ENCODE measurements at places on chromosomes 5 and 9. TPM values are rescaled to one million over a fixed set of nuclear protein-coding genes. Genes with fewer than 3 reads are reported as not detected.

RCL1 gene
- total RNA-seq, result 17.9 TPM

CCL21 gene
- total RNA-seq, result not detected

ZSWIM6 gene
- 32.2 TPM for total RNA-seq

DNA sequence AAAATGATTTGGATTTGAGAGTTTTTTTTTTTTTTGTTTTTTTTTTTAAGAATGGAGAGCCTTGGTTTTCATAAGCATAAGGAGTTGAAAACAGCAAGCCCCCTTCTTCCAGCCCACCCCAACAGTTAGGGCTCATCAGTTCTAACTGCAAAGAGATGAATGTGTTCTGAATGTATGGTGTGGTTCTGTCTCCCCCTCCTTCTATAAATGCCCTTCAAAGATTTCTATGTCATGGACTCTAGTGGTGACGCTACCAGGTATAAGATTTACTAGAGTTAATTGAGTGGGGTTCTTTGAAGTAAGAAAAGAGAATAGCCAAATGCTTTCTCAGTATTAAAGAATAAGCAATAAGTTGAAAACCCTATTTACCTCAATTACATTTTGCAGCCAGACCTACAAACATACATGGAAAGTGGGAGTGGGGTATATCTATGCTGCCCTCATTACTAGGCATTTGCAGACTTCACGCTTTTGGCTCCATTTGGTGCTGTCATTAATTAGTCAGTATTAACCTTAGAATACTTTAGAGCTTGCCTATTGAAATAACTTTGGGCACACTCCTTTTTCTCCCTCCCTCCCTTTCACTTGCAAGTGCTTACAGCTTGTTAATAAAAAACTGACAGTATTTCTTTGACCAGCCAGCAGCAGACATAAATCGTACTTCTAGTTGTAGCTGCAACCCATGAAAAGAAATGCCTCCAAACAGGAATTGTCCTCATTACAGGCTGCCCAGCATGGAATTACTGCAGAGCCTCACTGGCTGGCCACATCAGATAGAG lies 667.2 kb upstream of the ZNF608 start:
- H3K36me3 ChIP-seq, result no peaks in the 10 kb centered on the region
- peak overlapping the region; percentile 3 for H3K4me3 ChIP-seq
- H3K27ac ChIP-seq, result peak overlapping the region; percentile 34

GRCh38 chr5:173321886-173322285 lies 6.3 kb downstream of the STC2 start:
- DNase-seq, result no peak
- no peaks in the 10 kb centered on the region for H3K27me3 ChIP-seq
- no peaks in the 10 kb centered on the region for H3K36me3 ChIP-seq
- H3K27ac ChIP-seq, result no peak overlapping the region
- no peak overlapping the region for H3K4me3 ChIP-seq
- peaks cover 29% of the 10 kb centered on the region for H3K4me1 ChIP-seq

DNA sequence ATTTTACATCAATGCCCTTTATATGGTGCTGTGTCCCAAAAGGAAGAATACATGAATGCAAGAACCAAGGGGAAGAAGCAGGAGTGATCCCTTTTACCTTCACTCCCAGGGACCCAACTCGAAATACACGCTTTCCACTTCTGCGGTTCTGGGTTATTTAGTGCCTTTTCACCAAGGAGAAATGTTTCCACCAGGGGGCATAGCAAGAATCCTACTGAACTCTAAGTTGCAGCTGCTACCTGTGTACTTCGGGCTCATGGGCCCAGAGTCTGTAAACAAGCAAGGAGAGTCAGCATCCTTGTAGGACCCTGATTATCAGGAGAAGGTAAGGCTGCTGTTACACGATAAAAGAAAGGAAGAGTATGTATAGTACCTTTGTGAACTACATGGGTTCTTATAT lies 45.7 kb downstream of the DPYSL3 start:
- no peaks in the 10 kb centered on the region for H3K36me3 ChIP-seq
- DNase-seq, result peak; percentile 60
- H3K27ac ChIP-seq, result no peak overlapping the region
- H3K4me3 ChIP-seq, result no peak overlapping the region
- no peaks in the 10 kb centered on the region for H3K27me3 ChIP-seq
- peaks cover 45% of the 10 kb centered on the region for H3K4me1 ChIP-seq

GRCh38 chr5:30894811-30895210 lies 298.7 kb upstream of the CDH6 start:
- no peak for DNase-seq
- peaks cover 4% of the 10 kb centered on the region for H3K4me1 ChIP-seq
- no peaks in the 10 kb centered on the region for H3K36me3 ChIP-seq

DNA sequence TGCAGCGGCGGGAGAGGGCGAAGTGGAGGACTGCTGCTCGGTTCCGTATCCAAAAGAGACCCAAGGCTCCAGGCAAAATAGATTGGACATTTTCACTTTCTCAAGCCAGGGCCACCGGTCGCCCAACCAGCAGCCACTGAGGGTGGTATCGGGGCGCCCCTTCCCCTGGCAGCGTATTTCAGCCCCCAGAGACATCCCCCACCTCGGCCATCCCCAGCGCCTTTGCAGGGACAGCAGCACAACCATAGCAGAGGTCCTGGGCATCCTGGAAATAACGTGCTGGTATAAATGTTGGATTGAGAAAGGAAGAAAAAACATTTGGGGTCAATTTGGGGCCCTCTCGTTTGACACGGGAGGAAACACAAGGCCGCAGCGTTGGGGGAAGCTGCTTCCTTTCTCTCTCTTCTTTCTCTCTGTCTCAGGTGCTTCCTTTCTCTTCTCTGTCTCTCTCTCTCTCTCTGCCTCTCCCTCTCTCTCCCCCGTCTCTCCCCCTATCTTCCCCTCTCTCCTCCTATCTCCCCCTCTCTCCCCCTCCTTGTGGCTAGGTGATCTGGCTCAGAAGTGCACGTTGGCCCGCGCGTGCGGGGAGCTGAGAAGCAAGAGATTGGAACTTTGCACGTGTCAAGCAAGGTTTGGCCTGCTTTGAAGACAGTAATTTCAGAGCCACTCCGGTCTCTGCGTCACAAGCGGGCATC lies 624 bp upstream of the RETREG1 start:
- H3K27ac ChIP-seq, result no peak overlapping the region
- peaks cover 54% of the 10 kb centered on the region for H3K27me3 ChIP-seq
- DNase-seq, result peak; percentile 42

GRCh38 chr9:23702311-23702922 lies 123.6 kb downstream of the ELAVL2 start:
- no peak for DNase-seq
- no peaks in the 10 kb centered on the region for H3K36me3 ChIP-seq
- no peak overlapping the region for H3K27ac ChIP-seq
- H3K27me3 ChIP-seq, result no peaks in the 10 kb centered on the region

DNA sequence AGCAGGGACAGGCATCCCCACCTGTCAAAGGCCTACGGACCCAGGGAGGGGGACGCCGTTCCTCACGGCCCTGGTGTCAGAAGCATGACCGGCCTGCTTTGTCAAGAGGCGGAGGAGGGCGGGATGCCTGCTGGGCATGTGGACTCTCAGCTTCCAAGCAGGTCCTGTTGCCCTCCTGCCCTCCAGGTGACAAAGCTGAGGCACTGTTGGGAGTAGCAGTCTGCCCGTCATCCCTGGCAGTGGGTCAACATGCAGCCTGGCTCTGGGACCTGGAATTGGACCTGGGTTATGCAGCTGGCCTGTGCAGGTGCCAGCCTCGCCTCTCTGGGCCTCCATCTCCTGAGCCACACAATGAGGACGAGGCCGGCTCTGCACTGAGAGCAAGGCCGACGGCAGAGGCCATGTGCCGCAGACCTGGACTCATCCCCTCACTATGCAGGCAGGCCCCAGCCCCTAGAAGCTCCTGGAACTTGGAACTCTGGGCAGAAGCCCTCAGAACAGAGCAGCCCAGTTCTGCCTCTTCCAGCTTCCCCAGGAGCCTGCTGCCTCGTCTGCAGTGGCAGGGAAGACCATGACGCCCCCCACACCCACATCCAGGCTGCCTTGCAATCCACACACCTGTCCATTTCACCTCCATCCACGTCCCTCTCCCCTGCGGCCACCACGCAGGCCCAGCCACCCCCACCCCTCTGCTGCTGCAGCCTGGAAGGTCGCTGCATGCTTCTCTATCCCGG lies 20.8 kb upstream of the FCN1 start:
- H3K4me3 ChIP-seq, result no peak overlapping the region
- peaks cover 45% of the 10 kb centered on the region for H3K4me1 ChIP-seq
- H3K27ac ChIP-seq, result no peak overlapping the region
- H3K27me3 ChIP-seq, result no peaks in the 10 kb centered on the region
- DNase-seq, result no peak
- H3K36me3 ChIP-seq, result no peaks in the 10 kb centered on the region

- DNase-seq, result peak; percentile 78
- H3K4me3 ChIP-seq, result no peak overlapping the region
- H3K4me1 ChIP-seq, result no peaks in the 10 kb centered on the region
- no peak overlapping the region for H3K27ac ChIP-seq
- H3K36me3 ChIP-seq, result no peaks in the 10 kb centered on the region
- H3K27me3 ChIP-seq, result peaks cover 49% of the 10 kb centered on the region
Measured at GRCh38 chr5:180670586-180671359, 21.4 kb upstream of the FLT4 start.

- H3K27ac ChIP-seq, result no peak overlapping the region
- peaks cover 80% of the 10 kb centered on the region for H3K27me3 ChIP-seq
- peak overlapping the region; percentile 46 for H3K4me3 ChIP-seq
- H3K4me1 ChIP-seq, result peaks cover 63% of the 10 kb centered on the region
Measured at GRCh38 chr9:132590318-132591182, 8.1 kb downstream of the BARHL1 start.

DNA sequence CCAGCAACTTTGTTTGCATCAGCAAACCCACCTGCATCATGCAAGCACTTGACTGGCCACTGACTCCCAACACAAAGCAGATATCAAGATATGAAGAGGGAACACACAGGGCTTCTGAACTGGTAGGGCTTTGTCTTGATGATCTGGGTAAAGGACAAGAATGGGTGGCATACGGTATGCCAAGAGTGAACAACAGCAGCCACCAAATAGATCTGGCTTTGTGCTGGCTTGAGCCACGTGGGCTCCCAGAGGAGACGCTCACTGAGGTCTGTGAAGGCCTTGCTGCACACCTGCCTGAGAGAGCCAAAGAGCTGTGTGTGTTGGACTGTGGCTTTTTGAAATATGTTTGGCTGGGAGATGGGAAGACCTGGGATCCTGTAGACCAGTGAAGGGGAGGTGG lies 43.5 kb downstream of the FGF1 start:
- no peak for DNase-seq
- H3K4me3 ChIP-seq, result no peak overlapping the region
- H3K36me3 ChIP-seq, result no peaks in the 10 kb centered on the region
- H3K4me1 ChIP-seq, result no peaks in the 10 kb centered on the region
- H3K27me3 ChIP-seq, result no peaks in the 10 kb centered on the region

DNA sequence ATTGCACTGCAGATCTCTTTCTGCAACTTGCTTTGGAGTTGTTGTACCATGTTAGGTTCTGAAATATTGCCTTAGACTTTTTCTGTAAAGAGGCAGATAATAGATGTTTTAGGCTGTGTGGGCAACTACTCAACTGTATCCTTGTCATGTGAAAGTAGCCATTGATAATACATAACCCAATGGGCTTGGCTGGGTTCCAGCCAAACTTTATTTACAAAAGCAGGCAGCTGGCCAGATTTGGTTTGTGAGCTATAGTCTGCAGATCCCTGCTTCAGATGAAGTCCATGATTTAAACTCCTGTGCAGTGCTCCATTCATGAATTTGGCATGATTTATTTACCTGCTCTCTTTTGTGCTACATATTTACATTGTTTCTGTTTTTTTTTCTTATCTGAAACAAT lies 300.4 kb downstream of the IRX2 start:
- H3K27me3 ChIP-seq, result no peaks in the 10 kb centered on the region
- no peak overlapping the region for H3K27ac ChIP-seq
- no peaks in the 10 kb centered on the region for H3K36me3 ChIP-seq
- no peak overlapping the region for H3K4me3 ChIP-seq
- no peaks in the 10 kb centered on the region for H3K4me1 ChIP-seq

Measured in neural progenitor cell (in vitro differentiated cells).